Hematopoietic multipotent progenitor cell treated with erythropoietin and hydrocortisone succinate and interleukin-3 and kit ligand, for 15 days (in vitro differentiated cells): ENCODE measurements at places on chromosomes 12 and 14.

GRCh38 chr12:90653040-90653439 lies 301.9 kb downstream of the CCER1 start:
- DNase-seq, result no peak

DNA sequence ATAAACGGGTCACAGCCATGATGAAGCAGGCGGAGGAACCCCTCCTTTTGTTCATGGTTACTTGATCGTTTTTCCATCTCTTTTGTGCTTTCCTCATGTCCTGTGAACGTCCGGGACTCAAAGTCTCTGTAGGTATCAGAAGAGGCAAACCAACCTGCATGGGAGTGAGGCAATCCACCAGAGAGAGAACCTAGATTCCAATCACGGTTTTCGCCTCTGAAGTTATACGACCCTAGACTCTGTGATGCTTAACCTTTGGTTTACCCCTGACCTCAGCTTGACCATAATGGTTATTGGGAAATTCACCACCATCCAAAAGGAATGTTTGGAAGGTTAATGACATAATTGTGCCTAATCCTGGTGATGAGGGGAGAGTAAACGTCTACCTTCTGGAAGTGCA lies 186.8 kb upstream of the PRICKLE1 start:
- DNase-seq, result no peak

DNA sequence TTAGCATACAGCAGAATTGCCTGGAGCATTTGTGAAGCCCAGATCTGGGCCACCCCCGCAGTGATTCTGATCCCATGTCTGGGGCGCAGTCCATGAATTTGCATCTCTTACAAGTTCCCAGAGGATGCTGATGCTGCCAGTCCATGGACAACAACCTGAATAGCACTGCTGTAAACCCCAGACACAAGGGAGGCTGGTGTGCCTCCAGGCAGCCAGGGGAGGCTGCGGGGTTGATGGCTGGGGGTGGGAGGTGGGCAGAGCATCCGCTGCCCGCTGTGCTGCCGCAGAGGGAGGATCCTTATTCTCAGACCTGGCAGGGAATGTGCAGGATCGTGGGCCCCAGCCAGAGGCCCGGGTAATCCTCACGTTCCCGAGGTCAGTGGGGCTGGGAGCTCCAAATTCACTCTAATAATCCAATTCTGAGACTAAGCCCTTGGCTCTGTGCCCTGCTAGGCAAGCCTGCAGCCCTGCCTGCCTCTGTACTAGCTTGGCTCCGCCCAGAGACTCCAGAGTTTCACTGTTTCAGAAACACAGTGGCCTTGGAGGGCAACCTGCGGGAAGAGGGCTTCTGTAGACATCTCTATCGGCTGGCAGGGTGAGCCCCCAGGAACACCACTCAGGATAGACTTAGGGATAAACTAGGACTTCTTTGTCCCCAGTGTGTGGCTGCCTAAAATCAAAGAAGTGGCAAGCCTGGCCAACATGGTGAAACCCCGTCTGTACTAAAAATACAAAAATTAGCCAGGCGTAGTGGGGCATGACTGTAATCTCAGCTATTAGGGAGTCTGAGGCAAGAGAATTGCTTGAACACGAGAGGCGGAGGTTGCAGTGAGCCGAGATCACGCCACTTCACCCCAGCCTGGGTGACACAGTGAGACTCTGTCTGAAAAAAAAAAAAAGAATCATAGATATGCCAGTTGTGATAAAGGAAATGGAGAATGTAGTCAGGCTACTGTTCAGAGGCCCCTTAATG lies 17.8 kb upstream of the MLEC start:
- DNase-seq, result no peak

DNA sequence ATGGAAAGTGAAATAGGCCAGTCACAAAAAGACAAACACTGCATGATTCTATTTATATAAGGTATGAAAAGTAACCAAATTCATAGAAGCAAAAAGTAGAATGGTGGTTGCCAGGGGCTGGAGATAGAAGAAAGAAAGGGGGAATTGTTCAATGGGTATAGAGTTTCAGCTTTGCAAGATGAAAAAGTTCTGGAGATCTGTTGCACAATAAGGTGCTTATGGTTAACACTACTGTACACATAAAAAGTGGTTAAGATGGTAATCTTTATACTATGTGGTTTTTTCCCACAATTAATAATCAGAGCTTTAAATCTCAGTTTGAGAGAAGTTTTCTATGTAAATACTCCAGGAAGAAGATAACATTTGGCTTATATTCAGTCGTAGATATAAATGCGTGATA lies 73.4 kb downstream of the SLC38A4 start:
- DNase-seq, result no peak

- peak; percentile 23 for DNase-seq
Measured at GRCh38 chr14:99971941-99972747, 93.1 kb upstream of the EVL start.

DNA sequence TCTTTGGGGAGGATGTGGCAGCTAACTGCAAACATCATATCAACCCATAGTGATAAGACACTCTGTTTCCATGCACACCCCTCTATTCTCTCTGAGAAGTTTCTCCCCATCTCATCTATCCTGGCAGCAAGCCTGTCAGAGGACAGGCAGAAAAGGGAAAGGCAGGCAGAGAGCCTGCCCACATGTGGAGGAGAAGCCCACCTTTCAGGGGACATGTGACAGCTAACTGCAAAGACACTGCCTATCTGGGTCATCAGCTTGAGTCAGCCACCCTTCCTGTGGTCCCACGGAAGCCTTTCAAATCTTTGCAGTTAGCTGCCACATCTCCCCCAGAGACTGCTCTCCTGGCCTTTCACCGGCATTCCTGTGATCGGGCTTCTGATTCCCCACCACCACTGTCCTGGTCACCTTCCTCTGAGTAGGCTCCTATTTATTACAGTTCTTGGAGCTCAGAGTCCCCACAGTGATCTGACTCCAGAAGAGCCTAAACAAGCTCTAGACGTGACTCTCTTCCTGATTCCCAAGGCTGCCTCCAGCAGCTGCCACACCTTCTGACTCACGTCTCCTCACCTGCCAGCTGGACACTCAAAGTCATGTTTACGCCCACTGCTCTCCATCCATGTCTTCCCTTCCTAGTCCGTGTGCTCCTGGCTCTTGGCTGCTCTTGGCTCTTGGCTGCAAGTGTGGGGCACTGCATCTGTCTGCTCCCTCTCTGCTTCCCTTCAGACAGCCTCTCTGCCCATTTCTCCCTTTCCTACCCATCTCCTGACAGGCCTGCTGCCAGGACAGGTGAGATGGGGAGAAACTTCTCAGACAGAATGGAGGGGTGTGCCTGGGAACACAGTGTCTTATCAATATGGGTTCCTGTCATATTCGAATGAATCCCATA lies 7.5 kb upstream of the KRT1 start:
- DNase-seq, result no peak

GRCh38 chr12:105067511-105068031 lies 16.7 kb downstream of the ALDH1L2 start:
- no peak for DNase-seq

DNA sequence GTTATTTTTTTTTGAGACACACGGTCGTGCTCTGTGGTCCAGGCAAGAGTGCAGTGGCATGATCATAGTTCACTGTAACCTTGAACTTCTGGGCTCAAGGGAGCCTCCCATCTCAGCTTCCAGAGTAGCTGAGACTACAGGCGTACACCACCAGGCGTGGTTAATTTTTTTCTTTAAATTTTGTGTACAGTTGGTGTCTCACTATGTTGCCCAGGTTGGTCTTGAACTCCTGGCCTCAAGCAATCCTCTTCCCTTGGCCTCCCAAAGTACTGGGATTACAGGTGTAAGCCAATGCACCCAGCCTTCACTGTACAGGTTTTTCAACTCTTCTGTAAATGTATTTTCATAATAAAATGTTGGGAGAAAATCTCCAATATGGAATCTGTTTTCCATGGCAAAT lies 5.7 kb upstream of the KLC1 start:
- DNase-seq, result peak; percentile 1

DNA sequence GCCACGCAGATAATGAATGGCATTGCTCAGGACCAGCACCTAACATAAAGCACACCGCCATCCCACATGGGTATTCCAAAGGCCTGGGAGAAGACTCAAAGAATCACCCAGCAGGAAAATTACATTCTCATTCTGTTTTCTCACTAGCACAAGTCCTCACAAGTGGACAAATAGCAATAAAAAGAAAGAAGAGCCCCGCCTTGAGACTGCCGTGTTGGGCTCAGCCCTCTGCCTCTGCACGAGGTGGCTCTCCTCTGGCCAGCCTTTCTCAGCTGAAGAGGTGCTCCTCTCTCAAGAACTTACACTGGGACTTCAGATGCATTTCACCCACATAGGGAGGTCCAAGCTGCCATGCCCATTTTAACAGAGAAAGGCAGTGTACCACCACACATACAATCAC lies 207.5 kb downstream of the SPTSSA start:
- DNase-seq, result no peak

DNA sequence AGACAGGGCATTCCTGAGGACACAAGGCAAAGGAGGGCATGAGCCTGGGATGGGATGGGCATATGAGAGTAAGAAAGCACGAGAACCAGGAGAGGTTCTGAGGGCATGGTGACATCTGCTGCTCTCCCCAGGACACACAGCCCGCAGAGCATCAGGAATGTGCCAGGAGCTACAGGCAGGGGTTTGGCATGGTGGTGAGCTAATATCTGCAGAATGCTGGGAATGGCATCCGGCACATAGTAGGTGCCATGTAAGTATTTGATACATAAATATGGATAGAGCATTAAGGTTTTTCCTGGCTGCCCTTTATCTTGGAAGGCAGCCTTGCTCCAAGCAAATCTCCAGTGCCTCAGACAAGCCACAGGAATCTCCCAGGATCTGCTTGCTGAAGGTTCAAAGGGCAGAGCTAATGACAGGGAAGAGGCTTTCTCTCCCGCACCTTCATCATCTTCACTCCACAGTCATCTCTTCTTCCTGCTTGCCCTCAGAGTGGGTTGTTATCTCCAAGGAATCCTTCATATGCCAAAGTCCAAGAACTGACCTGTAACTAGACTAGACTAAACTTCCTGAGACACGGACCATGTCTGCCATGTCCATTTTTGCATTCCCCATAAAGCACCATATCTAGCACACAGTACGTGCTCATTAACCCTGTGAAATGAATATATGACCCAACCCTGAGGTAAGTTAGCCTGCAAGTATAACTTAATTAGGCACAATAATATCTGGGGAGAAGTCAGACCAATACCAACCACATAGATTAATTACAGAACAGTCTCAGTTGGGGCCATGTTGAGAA lies 62.0 kb upstream of the SCN8A start:
- DNase-seq, result no peak

DNA sequence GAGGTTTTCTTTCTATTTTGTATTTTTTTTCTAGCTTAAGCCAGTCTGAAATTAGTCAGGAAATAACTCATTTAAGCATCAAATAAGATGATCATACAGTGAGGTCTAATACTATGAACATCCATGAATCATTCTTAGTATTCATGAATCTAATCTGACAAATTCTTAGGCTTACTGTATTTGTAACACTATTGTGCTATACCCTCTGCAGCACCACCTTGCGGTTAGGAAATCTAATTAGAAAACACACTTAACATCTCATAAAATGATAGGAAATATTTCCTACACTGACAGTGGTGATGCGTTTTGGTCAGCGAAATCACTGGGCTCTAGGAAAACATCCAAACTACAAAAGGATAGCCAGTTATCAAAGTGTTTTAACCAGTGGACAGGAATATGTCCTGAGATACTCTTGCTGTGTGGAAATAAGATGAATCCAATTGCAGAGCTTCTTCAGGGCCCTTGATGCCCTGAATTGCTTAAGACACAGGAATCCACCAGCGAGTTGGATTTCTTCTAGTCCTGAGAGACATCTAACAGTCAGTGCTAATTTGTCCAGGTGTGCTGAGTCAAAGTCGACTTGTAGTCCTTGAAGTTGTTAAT lies 109.3 kb upstream of the MYF6 start:
- no peak for DNase-seq
